ENCODE measurements at places on chromosomes 5 and 9.

- no peak for DNase-seq
Measured at GRCh38 chr9:120915854-120916470, 10.6 kb downstream of the TRAF1 start.

- DNase-seq, result no peak
Measured at GRCh38 chr9:136292026-136292538, 11.8 kb downstream of the CCDC187 start.

- no peak for DNase-seq
Measured at GRCh38 chr5:16418471-16418922, 47.1 kb downstream of the ZNF622 start.

GRCh38 chr5:24823625-24824024 is 178.8 kb upstream of the CDH10 start:
- DNase-seq, result no peak

DNA sequence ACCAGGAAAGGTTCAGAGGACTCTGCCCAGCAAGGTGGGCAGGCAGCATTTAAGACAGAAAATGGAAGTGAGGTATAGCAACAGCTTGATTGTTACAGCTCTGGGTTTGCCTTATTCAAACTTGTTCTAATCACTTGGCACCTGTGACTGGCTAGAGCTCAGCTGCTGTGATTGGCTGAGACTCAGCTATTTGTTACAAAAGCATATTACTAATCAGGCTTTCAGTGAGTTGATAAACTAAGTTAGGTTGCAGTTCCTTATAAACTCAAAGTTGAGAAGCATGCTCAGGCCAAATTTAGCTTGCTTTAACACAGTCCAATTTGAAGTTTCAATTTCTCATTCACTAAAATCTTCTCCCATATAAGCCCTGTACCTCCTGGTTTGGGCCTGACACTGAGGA is 56.3 kb downstream of the GDA start:
- DNase-seq, result no peak

- DNase-seq, result no peak
Measured at GRCh38 chr5:83745816-83746215, 25.2 kb upstream of the HAPLN1 start.
